ENCODE measurements at places on chromosomes 1 and 21.

DNA sequence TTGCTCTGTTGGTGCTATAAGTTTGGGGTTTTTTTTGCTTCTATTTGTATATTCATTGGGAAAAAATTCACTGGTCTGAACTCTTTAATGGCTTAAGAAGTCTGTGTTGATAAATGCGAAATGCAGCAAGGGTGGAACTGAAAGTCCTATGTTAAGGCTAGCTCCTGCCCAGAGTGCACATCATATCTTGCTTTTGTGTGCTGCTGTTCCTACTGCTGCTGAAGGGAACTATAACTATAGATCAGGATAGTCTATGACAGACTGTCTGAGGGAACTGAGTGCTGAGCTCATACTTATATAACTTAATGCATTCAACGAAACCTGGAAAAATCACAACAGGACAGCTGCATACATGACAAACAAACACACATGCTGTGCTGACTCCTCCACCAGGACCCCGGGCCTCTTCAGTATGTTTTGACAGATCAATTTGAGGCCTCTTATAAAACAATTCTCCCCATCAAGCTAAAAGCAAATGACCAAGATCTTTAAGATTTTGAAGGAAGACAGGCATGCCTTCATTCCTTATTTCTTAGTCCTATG, 1031.5 kb upstream of the ADGRL2 start:
- DNase-seq, result no peak

DNA sequence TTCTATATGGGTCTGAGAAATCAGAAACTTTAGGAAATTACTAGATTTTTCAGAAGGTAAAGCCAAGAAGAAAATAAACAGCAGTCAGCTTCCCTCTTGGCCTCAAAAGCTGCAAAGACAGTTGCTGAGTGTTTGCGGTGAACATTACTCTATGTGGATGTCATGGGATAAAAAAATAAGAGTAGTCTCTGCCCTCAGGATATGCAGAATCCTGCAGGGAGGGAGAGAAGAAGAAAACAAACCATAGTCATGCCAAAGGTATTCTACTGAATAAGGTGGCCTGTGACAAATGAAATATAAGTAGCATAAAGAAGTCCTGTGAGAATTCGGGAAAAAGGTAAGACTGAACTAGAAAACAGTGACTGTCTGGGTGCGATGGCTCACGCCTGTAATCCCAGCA, 19.0 kb downstream of the YARS1 start:
- no peak for DNase-seq

DNA sequence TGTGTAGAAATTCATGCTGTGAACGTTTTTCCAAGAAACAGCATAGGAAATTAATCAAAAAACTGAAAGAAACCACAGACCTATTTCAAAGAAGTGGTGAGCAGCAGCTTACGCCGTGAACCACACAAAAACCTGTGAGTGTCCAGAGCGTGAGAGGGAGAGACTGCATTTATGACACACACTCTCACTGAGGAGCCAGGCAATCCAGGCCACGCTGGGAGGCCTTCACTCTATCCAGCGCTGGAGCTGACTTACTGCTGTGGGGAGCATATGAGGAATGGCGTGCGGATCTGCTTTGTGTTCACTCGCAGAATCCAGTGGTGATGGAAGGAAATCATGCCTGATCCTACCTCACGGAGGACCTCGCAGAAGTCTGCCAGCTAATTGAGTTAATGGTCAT, 12.7 kb downstream of the ADAMTS1 start:
- DNase-seq, result no peak

DNA sequence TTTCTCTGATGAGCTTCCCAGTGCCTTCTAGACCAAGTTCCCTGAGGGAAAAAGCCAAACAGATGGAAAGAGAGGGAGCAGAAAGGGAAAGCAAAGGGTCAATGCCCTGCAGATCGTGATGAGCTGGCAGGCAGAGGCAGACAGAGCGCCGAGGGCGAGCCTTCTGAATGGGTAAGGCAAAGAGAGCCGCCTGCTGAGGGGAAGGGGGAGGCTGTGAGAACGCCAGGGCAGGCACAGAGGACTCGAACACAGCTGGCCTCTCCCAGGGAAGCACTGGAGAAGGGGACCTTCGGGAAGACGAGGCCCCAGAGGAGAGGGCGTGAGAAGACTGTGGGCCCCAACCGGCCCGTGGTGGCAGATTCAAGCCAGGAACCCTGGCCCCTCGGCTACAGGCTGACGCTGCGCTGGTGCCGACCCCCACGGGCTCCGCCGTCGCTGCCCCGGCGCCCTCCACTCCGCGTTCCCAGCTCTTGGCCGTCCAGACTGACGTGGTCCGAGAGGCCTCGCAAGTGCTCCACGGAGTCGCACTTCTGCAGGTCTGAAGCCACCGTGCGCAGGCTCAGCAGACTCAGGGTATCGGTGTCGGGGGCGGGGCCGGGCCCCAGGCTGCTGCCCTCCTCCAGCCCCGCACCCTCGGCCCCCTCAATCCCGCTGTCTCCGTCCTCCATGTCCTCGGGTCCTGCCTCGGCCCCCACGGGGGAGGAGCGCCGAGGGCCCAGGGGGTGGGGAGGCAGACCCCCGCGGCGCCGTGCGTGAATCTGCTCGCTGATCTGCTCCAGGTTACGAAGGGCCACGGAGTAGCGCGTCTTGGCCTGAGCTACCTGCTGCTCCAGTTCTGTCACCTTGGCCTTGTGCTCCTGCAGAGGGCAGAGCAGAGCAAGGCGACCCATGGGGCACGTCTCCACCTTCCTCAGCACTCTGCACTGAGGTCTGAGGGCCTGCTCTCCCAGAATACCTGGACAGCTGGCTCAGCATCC, 13.9 kb downstream of the SH3BP5L start:
- DNase-seq, result no peak

- DNase-seq, result no peak
These were observed 14.1 kb upstream of the A3GALT2 start for GRCh38 chr1:33335020-33335419.

GRCh38 chr1:116567790-116568661, 2.8 kb downstream of the CD58 start:
- DNase-seq, result no peak

- no peak for DNase-seq
These were observed 337.5 kb upstream of the USP24 start for GRCh38 chr1:55552636-55553035.

- no peak for DNase-seq
These were observed 165.8 kb downstream of the CDC42BPA start for GRCh38 chr1:227152525-227152924.

DNA sequence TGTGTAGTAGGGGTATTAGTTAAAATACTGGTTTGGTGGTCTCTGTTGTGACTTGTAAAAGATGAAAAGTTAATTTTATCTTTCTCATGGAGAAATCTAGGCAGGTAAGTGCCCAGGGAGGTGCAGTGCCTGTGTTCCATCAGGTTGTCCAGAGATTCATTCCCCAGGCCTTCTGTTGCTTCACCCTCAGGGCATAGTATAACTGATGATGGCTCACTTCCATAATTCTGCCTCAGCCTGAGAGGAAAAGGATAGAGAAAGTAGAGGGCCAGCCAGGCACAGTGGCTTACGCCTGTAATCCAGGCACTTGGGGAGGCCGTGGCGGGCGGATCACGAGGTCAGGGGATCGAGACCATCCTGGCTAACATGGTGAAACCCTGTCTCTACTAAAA, 153.9 kb downstream of the FMN2 start:
- no peak for DNase-seq

DNA sequence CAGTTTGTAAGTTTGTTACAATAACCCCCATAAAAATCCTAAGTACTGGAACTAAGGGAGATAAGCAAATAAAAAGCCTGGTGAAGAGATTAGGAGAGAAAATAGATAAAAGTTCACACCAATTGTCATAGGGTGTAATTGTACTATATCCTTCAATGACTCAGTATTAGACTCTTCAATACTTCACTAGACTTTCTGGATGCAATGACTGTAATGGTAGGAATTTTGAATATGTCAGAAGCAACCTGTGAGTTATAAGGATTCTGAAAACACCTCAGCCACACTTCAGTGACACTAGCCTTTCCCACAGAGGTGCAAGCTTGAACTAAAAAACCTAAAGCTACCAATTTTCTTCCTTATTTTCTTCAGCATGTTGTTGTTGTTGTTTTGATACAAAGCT, 147.9 kb downstream of the PTGER3 start:
- DNase-seq, result no peak

- DNase-seq, result no peak
These were observed 434.0 kb upstream of the RUNX1 start for GRCh38 chr21:35482933-35483662.

DNA sequence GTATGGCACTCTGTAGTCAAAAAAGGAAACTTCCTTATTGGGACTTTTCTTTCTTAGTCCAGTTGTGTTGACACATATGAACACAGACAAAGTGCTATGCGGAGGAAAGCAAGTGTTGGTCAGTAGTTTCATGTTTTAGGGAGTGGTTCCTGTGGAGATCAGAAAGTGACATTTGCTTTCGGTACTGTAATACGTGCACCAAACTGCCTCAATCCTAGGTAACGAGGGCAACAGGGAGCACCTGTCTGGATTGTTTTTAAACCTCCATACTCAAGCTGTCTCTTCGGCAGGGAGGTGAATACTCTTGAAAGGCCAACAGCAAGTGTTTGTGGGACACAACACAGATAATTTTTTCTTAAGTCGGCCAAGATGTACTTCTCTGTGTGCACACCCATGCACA, 9.1 kb downstream of the RHOU start:
- no peak for DNase-seq

- peak; percentile 46 for DNase-seq
These were observed 188.6 kb downstream of the FCRL5 start for GRCh38 chr1:157363660-157364140.

DNA sequence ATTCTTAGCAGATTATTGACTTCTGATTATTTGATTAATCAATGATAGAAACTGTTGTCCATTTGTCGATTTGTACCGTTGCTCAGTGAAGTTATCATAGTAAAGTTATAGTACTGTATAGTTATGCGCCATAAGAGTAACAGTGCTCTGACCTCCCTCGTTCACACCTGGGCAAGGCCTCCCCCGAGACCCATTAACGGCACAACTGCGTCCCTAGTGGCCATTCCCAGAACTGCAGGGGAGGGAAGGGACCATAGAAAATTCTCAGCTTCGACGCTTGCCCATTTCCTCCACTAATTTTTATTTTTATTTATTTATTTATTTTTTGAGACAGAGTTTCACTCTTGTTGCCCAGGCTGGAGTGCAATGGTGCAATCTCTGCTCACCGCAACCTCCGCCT, 334.4 kb downstream of the DSCAM start:
- DNase-seq, result no peak

DNA sequence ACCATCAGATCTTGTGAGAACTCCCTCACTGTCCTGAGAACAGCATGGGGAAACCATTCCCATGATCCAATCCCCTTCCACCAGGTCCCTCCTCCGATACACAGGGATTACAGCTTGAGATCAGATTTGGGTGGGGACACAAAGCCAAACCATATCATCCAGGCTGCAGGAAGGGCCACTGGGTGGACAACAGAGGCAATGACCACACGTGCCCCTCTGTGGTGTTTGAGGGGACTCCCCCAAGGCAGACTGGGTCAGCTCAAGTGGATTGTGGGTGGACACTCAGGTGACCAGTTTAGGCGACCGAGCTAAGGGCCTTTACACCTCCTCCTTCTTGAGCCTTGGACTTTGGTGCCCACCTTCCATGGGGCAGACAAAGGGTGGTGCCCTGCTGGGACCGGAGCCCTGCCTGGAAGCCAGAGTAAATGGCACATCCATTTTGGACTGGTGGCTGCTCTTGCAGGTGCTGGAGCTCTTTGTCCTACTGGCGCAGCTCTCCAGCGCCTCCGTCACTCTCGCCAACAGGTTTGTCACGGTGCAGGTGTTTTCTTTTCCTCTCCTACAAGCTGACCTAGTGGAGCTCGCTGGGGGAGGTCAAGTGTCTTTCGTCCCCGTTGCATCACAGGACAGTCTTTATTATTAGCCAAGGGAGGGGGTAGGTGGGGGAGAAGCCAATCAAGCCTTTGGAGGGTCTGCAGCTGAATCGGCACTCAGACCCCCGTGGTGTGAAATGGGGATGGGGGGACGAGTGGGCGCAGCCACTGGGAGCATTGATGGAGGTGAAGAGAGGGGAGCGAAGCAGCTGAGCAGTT, 37.6 kb downstream of the CRYAA start:
- no peak for DNase-seq

- DNase-seq, result peak; percentile 38
These were observed 101.7 kb downstream of the HUNK start for GRCh38 chr21:31974454-31974985.

DNA sequence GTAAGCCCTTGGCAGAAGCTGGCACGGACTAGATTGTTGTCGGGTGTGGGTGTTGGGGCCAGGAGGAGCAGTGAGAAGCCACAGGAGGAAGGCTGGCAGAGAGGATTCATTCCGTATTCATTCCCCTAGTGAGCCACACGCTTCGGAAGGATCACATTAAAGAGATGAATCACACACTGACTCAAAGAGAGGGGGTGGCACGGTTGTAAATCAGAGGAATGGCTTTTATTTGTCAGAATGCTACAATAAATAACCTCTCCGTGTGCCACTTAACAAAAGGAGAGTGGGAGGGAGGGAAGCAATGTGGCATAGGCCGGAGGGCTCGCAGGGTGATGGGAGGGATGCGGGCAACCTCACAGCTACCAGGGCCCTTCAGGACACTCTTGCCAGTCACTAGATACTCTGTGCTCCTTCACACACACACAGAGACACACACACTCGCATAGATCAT, 135.5 kb downstream of the HIVEP3 start:
- no peak for DNase-seq

GRCh38 chr1:220217383-220217988, 54.8 kb downstream of the RAB3GAP2 start:
- no peak for DNase-seq

GRCh38 chr1:245972476-245972875, 534.6 kb downstream of the SMYD3 start:
- DNase-seq, result no peak

DNA sequence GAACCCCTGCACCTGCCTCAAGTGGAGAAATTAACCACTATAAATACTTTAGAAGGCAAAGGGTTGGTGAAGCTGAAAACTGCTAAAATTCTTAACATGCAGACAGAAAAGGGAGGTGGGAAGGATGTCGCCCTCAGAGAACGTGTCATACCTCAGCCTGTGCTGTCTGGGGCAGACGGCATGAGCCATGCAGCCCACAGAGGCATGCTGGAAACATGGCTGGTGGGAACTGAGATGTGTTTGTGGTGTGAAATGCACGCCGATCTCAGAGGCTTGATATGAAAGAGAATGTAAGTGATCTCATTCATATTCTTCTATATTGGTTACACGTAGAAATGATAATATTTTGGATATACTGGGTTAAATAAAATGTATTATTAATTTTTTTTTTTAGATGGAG, 16.3 kb downstream of the AGPAT3 start:
- DNase-seq, result no peak

DNA sequence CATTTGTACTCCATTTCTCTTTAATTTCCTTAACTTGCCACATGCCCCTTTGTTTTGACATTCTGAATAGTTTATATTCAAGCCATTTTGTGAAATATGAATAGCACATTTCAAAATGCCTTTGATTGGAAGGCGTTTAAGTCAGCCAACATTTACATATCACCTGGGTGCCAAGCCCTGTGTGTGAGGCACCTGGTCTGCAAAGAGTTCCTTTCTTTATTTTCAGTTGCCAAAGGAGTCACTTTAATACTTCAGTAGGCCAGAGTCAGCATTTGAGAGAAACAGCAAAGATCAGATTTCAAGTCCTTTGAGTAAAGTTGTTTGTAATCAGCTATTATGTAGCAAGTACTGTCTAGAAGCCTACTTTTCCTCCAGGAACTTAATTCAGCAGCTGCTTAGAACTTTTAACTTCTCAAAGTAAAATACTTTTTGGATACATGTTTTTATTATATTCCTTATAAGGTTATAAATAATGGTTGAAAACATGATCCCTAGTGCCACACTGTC, 70.8 kb downstream of the DTL start:
- DNase-seq, result no peak

Measured in head of caudate nucleus (tissue), 42 donors.